ENCODE measurements at places on chromosomes 1 and 21.

DNA sequence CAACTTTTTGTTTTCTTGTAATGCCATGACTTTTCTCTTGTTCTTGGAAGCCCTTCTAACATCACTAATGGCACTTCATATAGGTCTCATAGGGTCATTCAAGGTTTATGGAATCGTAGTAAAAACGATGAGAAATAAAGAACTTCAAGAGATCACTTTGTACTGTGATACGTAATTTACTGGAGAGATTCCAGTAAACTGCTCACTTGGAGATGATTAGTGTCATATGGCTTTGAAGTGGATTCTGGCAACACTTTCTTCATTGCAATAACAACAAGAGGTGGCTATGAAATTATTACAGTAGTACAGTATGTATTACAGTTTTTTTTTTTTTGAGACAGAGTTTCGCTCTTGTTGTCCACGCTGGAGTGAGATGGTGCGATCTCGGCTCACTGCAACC is 103.4 kb downstream of the RUSC1 start:
- DNase-seq = no peak

- peak; percentile 72 for DNase-seq
Observed at GRCh38 chr1:2414297-2414958, 2.1 kb upstream of the PEX10 start.

DNA sequence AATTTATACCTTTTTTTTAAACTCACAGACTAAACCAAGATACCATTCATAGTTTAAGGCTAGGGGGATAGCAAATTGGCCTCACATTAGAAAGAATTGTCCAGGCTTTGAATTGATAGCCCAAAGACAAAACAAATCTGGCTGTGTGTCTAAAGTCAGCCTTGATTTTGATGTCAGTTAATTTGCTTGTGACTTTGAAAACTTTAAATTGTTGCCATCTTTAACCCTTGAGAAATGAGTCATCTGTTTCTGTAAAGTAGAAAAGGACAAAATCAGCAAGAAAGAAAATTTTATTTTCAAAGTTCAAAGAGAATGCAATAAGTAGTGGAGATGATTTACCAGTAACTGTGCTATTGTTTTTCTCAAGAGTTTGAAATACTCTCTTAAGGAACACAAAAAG is 184.5 kb downstream of the RGS7 start:
- DNase-seq = no peak

GRCh38 chr1:45960930-45961715 is 157.7 kb downstream of the MAST2 start:
- DNase-seq = no peak

DNA sequence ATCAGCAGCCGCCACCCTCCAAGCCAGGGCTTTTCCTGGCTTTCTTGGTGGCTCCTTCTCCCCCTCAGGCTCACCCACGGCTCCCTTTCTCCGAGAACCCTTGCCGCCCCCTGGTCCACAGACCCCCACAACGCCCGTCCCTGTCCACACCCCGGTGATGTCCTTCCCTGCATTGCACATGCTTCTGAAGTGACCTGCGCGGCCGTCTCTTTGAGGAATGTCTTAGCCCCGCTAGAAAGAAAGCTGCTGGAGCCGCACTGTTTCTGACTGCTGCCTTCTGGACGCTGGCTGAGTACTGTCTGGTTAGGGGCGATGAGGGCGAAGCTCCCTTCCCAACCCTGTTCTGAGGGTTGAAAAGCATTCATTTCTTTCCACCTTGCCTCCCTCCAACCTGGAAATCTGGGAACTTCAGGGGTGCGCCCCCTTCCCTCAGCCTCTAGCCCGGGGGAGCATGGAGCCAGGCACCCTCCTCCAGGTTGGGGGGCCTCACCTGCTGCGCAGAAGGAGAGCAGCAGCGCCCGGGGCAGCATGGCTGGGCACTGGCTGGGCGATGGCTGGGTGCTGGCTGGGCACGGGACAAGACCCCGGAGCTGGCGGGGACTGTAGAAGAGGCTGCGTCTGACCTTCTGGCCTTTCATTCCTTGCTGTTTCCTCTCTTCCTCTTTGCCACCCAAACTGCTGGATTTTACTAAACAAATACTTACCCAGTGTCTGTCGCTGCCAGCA is at the start of gene CLEC20A:
TSS of gene CLEC20A (minus strand) at position 555 of the 726 bp plus-strand sequence. CDS start at position 530, 25 bp downstream.
- DNase-seq = no peak

DNA sequence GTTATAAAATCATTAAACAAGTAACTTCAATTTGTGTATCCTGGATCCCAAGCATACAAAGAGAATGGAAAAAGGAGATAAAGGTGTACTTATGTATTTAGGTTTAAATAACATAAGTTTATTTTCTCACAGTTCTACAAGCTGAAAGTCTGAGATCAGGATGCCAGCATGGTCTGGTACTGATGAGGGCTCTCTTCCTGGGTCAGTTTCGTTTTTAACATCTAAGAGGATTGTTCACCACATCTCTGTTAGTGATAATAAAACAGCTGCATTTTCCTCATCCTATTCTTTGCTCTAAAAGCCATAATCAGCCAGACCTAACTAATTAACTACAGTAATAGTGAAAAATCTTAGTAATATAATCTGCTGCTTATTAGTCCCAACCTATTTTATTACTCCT is 5.2 kb downstream of the EGLN1 start:
- no peak for DNase-seq

GRCh38 chr1:18635891-18636595 is 5.4 kb downstream of the PAX7 start:
- peak; percentile 13 for DNase-seq

DNA sequence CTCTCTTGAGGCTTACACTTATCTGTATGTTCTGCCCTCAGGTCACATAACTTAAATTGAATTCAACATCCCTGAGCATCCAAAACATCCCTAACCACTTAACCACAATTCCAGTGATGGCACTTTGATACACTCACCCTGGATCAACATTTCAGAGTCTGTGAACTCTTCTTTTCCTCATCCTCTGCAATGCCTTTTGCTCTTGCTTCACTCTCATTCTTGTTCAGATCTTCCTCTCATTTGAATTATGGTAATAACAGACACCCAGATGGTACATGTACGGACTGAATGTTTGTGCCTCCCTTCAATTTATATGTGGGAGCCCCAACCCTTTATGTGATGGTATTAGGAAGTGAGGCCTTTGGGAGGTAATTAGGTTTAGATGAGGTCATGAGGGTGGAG is 33.4 kb downstream of the PTGER3 start:
- DNase-seq = peak; percentile 21

GRCh38 chr1:47772960-47773682 is 224.1 kb downstream of the TRABD2B start:
- DNase-seq = no peak

DNA sequence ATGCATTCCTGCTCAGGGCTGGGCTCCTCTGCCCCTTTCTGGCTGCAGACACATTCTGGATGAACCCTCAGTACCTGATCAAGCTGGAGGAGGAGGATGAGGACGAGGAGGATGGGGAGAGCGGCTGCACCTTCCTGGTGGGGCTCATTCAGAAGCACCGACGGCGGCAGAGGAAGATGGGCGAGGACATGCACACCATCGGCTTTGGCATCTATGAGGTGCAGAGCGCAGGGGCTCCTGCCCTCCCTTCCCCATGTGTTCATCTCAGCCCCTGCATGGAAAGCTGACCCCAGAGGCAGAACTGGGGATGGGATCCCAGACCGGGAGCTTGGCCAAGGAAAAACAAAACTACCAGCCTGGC is 43.1 kb downstream of the CAPN2 start:
- no peak for DNase-seq

GRCh38 chr1:34982820-34983376 is 2.2 kb downstream of the TMEM35B start:
- no peak for DNase-seq

DNA sequence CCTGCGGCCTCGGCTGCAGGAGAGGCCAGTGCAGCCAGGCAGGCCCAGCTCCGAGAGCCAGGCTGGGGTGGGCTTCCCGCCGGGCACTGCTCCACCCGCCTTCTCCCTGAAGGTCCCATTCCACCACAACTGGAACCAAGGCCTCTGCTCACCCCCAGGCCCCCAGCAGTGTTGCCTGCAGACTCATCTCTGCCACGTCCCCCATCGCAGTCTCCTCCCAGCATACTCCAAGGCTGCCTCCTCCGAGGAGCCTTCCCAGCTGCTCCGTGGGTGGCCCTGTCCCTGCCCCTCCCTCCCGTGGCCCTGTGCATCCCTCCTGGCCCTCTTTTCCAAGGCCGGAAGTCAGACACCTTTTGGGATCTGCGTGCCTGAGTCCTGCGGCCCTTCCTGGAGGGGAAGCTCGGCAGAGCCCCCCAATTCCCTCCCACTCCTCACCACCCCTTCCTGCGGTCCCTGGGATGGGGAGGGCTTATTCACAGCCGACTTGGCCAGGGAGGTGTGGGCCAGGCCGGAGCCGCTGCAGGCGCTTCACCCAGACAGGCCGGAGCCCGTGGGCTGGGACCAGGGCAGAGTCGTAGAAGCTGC is 47.6 kb downstream of the SLX9 start:
- DNase-seq = no peak

DNA sequence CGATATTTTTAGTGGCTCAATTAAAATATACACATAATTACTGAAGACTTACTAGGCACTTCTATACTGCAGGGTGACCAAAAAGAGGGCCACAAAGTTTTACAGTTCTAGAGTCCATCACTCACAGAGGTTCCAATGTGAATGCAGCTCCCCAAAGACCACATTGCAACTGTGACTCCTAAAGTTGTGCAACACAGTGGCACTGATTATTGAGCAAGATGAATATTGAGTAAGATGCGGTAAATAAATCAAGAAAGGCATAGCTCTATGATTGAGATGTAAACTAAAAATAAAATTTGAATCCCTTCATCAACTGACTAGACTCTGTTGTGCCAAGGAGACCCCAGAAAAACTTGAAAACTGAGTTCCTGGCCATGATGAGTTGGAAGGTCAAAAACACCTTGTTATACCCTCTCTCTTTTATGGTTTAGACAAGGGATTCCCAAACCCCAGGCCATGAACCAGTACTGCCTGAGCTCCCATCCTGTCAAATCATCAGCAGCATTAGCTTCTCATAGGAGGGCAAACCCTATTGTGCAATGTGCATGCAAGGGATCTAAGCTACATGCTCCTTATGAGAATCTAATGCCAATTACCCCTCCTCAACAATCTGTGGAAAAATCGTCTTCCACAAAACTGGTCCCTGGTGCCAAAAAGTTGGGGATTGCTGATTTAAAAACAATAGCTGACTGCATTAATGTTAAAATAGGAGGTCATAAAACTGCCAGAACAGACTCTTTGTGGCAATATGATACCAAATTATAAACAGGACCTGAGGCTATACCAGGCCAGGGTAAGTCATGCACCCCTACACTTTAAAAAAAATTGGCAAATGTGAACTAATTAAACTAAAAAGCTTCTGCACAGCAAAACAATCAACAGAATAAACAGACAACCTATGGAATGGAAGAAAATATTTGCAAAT is 94.3 kb downstream of the ADGRL4 start:
- DNase-seq = no peak

- DNase-seq = peak; percentile 34
Observed at GRCh38 chr1:99497690-99498089, 148.2 kb upstream of the PALMD start.

DNA sequence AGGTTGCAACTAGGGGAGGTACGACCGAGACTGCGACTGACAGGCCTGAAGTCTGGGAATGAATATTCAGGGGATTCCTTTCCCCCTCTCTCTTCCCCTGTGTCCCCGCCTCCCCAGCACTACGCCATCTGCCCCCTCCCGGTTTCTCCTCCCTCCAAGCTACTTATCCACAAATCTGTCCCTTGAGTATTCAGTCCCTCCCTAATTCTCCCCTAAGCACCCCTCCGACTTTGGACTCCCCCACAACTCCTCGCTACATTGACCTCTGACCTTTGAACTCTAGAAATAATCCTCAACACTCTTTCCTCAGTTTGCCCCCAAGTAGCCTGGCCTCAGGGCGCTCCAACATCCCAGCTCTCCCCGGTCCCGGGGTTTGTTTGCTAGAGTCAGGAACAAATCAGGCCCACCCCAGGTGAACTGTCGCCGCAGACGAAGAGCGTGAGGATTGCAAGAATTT is 393 bp downstream of the LYSMD1 start:
- DNase-seq = peak; percentile 70

DNA sequence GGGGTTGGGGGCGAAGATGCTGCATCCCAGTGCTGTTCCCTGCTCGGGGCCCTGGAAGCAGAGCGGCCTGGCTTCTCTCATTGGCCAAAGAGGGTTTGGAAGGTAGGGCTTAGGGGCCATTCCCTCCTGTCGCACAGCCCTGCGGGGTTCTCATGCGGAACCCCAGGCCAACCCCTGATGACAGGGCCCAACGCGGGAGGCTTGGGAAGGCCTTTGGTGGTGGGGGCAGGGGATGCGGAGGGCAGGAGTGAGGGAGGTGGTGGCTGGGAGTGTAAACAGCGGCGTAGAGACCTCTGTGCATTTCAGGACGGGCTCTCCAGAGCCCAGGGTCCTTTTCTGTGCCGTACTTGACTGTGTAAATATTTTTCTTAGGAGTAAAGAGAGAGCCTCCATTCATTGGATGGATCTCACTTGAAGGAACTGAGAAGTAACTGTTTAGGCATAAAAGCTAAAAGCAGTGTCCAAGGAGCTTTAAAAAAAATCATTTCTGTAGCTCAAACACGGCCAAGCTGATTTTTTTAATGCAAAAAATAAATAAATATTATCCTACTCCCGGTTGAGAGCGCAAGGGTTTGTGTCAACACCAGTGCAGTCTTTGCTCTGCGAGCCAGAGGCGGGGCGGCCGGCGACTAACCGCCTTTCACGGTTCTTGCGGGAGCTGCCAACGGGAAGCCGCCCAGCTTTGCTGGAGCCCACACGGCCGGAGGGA is 169.1 kb downstream of the PRDM16 start:
- DNase-seq = no peak

GRCh38 chr1:41492341-41492848 is 7.9 kb upstream of the EDN2 start:
- no peak for DNase-seq

DNA sequence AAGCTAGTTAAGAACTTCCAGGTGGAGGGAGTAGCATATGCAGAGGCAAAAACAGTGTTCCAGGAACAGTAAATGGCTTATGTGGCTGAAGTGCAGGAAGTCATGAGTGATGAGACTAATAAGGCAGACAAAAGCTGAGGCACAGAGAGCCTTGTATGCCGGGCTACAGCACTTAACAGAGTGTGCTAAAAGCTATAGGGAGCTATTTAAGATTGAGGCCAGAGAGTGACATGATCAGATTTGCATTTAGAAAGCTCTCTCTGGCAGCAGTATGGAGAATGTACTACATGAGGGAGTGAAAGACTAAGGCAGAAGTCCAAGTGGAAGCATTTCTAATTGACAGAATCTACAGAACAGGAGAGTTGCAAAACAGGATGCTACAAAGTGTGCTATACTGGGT is 38.6 kb downstream of the WASF2 start:
- no peak for DNase-seq
